HAP-1 (cell line): ENCODE measurements at places on chromosomes 16 and 17.

GRCh38 chr16:68488554-68488953, 40.2 kb upstream of the SMPD3 start:
- DNase-seq, result no peak

- no peak for DNase-seq
Measured at GRCh38 chr17:75615301-75615700, 17.9 kb upstream of the SMIM5 start.

DNA sequence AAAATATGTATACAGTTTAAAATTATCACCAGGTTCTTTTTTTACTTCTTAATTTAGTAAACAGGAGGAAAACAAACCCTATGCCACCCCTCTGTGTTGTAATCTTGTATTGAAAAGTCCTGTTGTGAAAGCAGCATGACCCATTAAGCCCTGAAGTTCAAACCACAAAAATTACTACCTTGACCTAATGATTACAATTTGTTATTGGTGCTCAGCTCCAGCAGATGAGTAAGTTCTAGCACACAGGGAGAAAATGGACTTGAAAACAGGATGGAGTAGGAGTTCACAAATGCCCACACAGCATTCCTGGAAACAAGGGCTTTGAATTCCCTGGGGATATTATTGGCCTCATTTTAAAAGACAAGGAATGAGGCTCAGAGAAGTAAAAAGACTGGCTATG, 505.8 kb upstream of the ERCC4 start:
- no peak for DNase-seq

- DNase-seq, result peak; percentile 43
Measured at GRCh38 chr16:29779474-29779873, 1.4 kb downstream of the ZG16 start.

DNA sequence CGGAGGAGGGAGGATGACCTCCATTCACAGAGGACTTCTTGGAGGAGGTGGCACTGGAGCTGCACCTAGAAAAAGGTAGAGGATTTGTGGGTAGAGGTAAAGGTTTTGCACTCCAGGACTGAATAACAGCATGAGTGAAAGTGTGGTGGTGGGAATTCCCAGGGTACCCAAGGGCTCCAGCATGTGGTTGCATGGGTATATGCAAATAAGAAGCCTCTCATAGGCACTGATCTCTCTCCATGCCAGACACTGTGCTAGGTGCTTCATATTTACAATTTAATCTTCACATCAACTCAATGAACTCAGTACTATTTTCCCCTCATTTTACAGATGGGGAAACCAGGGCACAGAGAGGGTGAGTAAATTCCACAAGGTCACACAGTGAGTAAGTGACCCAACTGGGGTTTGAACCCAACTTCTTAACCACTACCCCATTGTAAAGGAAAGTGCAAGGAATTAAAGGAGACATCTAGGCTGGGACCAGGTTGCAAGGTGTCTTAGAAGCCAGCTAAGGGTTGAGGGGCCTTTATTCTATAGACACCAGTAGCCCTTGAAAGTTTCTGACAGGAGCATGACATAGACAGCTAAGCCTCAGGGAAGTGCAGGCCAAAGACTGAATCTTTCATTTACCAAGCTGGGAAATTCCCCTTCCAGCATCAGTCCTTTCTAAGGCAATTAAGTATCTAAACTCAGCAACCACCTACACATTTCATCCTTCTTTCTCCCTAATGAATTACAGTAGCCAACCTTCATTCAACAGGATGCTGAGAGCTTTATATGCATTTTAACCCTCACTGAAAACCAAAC, 21.3 kb downstream of the SCNN1B start:
- DNase-seq, result no peak

- DNase-seq, result no peak
Measured at GRCh38 chr16:9049241-9049640, 42.2 kb upstream of the HAPSTR1 start.

DNA sequence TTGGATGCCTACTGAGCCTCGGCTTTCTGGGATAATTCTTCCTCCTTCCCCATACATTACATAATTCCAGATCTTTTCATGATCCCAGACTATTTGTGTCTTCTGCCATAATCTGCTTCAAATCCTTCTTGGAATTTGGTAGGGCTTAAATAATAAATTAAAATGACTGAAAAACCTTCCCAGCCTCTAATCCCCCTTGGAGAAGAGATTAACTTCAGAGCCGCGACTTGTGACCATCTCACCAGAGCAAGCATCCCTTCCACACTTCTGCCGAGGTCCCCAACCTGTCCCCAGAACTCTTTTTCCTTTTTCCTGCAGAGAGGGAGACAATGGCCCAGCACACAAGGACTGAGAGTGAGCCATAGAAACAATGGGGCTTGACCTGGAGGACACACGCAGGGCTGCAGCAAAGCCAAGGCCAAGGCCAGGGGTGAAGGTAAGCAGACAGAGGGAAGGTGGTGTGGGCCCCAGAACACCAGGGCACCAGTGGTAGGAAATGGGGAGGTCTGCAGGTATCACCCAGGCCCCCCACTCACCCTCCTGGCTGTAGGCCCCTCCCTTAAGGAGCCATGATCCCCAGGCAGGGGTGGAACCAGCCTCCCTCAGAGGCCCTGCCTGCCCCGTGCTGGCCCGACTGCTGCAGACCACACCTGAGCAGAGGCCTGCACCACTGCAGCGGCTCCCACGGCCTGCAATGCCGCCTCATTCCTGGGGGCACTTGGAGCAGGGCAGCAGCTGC, 9.6 kb upstream of the BCAR1 start:
- DNase-seq, result peak; percentile 78
